ENCODE measurements at places on chromosomes 3 and 15.
A peak's percentile ranks its signal among the peaks of the same experiment; 100 is the strongest.

- DNase-seq, result no peak
These were observed 4.3 kb downstream of the GNB5 start for GRCh38 chr15:52186651-52187486.

DNA sequence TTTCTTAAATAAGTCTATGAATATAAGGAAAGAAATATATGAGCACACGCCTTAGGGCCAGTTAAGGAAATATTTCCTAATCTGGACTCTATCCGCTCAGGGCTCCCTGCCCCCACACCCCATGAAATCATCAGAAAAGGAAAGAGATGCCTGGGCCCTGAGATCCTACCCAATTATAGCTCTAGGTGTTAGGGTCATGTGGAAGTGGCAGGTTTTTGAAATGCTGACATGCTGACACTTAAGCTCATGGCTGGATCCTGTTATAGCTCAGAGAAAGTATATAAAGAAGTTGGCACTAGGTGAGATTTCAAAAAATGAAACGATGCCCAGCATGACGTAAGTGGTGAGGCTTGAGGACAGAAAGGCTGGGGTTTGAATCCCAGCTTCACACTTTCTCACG, 43.5 kb upstream of the AKAP13 start:
- DNase-seq, result no peak

- DNase-seq, result no peak
These were observed 770.9 kb downstream of the TBL1XR1 start for GRCh38 chr3:176426371-176426770.

DNA sequence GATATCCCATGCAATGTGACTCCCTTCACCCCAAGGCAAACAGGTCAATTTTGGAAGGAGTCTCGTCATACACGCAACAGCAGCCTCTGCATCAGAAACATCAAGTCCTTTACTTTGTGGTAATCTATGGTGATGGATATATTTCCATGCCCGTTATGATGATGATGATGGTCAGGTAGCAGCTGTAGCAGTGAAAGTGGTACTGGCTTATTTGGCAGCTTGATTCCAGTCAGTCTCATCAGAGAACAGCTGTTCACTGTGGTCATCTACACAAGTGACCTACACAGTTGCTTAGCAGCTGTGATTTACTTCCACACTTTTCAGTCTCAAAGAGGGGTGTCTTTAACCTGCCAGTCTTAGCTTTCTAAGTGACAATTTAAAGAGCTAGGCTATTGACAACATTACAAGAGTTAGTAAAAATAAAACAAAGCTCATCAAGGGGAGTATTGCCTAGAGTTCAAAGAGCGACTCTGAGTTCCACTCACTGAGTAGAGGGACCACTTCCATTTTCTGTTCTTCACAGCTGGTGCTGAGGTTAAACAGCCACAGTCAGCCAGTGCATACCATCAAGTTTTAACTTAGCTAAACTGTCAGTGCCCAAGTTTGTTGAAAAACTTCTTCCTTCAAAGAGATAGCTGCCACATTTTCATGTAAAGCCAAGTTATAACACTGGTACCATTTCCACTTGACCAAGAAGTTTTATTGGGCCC, 587.4 kb upstream of the KCNMB2 start:
- no peak for DNase-seq

- no peak for DNase-seq
These were observed 139.2 kb upstream of the MLF1 start for GRCh38 chr3:158431829-158432228.

DNA sequence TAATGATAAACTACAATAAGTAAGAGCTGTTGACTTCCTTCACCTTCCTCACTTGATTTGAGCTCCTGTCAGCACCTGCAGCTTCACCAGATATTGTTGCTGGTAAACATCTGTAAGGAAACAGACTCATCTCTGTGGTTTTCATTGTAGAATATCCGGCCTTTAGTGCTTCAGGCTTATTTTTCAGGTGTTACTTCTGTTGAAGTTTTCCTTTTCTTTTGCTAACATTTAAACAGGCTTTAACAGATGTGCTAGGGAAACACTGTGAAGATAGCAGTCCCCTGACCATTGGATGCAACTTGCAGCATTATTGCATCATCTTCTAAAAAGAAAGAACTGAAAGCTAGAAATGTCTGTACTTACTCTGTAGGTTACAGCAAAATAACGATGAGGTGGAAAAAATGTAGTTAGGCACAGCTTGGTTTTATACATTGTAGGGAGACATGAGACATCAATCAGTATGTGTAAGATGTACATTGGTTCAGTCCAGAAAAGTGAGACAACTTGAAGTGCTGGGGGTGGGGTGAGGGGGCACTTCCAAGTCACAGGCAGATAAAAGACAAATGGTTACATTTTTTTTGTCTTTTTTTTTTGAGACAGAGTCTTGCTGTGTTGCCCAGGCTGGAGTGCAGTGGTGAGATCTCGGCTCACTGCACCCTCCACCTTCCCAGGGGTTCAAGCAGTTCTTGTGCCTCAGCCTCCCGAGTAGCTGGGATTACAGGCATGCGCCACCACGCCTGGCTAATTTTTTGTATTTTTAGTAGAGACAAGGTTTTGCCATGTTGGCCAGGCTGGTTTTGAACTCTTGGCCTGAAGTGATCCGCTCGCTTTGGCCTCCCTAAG, 10.2 kb downstream of the EDEM1 start:
- no peak for DNase-seq

- no peak for DNase-seq
These were observed 120.9 kb upstream of the RGMA start for GRCh38 chr15:93209690-93210445.

GRCh38 chr3:100480081-100480480, 12.3 kb upstream of the TMEM45A start:
- DNase-seq, result no peak

- no peak for DNase-seq
These were observed 22.5 kb upstream of the PPIB start for GRCh38 chr15:64185146-64185911.

DNA sequence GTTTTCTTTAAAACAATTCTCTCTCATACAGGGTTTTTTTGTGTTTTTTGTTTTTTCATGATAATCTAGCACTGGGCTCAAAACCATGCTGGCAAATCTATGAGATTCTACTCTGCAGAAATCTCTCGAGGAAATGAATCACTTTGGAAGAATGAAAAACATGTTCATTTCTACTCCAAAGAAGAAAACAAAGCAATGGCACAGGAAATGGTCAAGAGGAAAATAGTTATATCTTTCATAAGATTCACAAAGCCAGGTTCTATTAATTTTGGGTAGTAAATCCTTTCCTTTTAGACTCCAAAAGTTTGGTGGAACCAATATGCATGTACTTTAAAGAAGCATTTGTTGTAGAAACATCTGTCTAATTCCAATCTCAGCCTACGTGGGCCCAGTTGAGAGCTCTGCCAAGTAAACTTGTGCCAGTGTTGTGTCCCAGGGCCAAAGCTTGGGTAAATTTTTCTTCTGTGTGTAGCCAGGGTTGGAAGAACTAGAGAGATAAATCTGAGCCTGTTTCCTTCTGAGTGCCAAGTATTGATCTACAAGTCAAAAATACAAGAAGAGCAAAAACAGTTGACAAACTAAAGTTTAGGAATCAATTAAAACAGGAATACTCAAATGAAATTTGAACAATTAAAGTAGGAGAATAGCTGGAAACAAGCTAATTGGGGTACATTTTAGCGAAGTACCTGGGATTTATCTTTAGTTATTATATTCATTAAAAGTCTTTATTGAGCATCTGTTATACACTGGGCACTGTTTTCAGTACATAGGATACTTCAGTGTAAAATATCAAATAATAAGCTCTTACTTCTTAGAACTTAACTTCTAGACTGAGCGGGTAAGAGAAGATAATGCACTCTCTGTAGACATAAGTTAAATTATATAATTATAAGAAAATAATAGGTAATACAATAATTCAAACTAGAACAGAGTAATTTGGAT, 657.5 kb upstream of the NECTIN3 start:
- DNase-seq, result no peak

DNA sequence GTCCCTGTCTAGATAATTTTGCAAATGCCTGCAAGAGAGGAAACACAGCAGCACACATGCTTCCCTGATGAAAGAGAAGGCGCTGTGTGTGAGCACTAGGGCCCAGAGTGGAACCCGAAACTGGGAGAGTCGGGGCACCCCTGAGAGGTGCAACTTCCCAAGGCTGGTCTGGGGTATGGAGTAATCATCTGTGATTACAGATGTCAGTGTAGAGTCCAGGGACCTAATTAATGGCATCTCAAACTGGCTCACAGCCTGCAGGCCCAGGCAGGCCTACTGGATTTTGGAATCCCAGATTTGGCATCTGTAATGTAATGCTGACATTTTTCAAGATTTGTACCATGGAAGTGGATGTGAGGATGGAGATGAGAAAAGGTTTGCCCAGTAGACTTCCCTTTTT, 29.4 kb downstream of the PGPEP1L start:
- no peak for DNase-seq

GRCh38 chr15:80703965-80704364, 8.9 kb downstream of the ABHD17C start:
- DNase-seq, result no peak

DNA sequence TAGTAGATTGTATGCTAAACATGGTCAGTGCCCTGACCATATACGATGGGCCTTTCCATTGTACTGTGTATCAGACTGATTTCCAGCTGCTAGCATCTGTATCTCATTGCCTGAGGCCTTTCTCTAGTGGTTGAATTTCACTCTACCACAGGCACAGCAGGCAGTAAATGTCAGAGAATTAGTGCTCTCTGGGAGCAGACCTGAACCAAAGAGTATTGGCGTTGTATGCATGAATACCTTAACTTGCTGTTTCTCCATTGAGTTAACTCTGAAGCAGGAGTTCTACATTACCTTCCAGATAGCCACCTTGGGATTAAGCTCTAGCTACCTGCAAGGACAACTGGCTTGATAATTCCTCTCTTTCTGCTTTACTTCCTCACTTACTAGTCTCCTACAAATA, 439.2 kb upstream of the EPHA3 start:
- no peak for DNase-seq

DNA sequence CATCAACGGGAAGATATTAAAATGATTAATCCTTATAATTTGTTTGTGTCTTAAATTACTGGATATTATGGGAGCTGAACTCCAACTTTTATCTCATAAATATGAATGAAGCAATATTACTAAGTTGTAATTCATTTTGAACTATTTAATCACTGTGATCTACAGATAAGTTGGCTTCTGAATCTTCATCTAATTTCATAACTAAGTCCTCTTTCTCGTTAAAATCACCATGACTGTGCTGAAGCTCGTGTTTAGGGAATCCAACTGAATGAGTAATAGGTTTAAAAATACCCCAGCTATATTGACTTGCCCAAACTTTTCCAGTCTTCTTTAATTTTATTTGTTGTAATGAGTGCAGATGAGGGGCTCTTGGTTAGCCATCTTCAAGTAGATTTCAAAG, 14.1 kb downstream of the MDFIC2 start:
- no peak for DNase-seq

GRCh38 chr15:70580286-70580685, 183.1 kb downstream of the UACA start:
- DNase-seq, result no peak

GRCh38 chr3:193617628-193618027, 24.6 kb downstream of the OPA1 start:
- DNase-seq, result no peak

- peak; percentile 55 for DNase-seq
These were observed 678 bp downstream of the DOCK3 start for GRCh38 chr3:50675179-50676030.

DNA sequence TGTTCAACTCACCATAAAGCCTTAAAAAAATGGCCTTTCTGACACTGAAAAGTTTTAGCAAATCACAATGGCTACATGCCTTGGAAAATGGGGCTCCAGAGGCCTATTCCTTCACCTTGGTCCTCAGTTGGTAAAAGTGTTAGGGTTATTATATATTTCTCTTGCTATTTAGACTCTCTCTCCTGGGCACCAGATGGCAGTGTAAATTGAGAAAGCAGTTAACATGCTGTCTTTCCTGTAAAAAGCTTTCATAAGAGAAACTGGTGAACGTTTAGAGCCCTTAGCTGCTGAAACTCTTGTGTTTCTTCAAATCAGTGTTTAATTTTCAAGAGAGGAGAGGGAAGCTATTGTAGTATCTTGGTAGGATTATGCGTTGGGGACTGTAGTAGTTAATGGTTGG, 89.9 kb downstream of the LRTM1 start:
- no peak for DNase-seq

DNA sequence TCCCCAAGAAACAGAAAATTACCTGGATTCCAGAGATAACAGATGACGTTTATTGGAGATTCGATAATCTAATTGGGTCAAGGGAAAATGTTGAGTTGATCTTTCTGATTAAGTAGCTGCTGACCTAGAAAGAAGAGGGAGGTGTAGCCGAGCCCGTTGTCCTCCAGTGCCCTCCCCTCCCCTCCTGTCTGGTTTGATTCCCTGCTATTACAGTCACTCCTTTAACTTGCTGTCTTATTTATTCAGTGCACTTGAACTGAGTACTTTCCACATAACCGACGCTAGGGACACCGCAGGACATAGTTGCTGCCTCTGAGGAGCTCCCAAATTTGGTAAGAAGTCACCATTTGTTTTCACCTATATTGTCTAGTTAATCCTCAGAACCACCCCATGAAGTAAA, 103.7 kb downstream of the AQP9 start:
- no peak for DNase-seq

DNA sequence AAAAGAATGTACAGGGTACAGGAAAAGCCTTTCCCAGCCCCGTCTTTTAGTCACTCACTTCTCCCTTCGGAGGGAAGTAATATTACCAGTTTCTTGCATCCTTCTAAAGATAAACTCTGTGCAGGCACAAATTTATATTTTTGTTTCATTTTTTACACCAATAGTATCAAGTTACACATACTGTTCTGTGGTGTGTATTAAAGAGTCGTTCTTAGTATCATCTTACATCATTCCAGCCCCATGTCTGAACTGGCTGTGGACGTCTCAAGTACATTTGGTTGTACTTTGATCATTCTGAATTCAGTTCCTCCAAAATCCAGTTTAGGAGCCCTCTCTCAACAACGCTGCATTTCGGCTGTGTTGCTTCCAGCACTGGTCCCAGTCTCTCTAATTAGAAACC, 68.7 kb downstream of the LMLN start:
- no peak for DNase-seq

DNA sequence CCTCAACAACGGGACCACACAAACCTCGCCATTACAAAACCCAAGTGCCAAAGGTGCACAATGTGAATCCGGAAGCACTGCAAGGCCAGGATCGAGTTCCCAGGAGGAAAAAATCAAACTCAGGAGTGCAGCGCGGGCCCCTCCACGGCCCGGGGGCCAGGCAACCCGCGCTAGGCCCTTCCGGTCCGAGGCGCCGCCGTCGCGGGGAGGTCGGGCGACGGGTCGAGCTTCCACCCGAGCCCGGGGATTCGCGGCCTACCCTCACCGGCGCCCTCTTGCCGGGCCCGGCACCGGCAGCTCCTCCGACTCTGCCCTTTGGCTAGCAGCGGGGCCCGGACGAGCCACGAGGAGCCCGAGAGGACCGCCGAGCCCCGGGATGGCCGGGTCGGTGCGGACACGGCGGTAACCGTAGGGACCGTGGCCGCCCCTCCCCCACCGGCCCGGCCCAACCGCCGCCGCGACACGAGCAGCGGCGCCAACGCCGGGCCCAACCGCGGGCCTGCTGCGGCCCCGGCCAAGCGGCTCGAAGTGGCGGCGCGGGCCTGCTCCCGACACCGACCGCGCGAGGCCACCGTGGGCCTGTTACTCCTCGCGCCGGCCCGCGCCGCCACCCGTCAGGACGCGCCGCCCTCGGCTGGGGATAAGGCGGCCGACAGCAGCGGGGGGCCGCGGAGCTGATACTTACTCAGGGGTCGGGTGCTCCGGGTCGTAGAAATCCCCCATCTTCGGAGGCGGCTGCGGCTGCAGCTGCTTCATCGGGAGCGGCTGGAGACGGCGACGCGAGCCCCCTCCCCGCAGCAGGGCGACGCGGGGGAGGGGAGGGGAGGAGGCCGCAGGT, 525 bp downstream of the SETD2 start:
- DNase-seq, result peak; percentile 48

- no peak for DNase-seq
These were observed 37.6 kb upstream of the LRIG1 start for GRCh38 chr3:66538390-66538789.
